Breast epithelium (tissue), 4 donors: ENCODE measurements at places on chromosomes 2 and 18.

GRCh38 chr2:2547451-2547850 lies 216.4 kb upstream of the MYT1L start:
- DNase-seq = no peak

DNA sequence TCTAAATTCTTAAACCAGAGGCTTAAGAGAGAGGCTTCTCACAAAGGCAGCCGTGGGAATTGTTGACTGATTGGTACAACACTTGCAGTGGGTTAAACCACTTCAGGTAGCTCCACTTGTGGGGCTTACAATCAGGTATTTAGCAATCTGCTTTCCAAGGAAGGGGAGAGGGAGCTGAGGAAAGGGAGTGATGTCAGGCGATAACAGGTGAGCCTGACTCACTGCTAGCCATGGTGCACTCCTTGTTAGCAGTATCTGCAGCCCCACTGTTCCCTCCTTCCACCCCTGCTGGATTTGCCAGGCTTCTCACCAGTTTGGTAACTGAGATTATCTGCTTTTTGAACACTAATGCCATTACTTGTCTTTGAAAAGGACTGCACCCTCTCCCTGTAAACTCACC lies 1056.7 kb upstream of the FANCL start:
- no peak for DNase-seq

- no peak for DNase-seq
These were observed 70.6 kb upstream of the ITGB6 start for GRCh38 chr2:160270571-160271113.

DNA sequence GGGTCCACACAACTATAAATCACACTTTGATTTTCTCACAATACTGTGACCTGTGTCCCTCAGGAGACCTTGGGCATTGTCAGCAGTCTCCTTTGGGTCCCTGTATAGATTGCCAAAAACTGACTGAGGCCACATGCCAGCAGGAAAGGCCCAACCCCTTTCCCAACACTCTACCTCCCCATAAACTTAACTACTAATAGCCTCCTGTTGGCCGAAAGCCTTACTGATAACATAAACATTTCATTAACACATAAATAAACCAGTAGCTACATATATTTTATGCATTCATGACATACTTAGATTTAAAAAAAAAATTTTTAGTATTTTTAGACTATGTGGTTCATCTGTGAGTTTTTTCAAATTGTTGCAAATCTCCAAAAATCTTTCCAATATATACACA lies 153.5 kb downstream of the ARL4C start:
- DNase-seq = no peak

GRCh38 chr2:70514612-70515055 lies 39.0 kb downstream of the TGFA start:
- DNase-seq = peak; percentile 67

DNA sequence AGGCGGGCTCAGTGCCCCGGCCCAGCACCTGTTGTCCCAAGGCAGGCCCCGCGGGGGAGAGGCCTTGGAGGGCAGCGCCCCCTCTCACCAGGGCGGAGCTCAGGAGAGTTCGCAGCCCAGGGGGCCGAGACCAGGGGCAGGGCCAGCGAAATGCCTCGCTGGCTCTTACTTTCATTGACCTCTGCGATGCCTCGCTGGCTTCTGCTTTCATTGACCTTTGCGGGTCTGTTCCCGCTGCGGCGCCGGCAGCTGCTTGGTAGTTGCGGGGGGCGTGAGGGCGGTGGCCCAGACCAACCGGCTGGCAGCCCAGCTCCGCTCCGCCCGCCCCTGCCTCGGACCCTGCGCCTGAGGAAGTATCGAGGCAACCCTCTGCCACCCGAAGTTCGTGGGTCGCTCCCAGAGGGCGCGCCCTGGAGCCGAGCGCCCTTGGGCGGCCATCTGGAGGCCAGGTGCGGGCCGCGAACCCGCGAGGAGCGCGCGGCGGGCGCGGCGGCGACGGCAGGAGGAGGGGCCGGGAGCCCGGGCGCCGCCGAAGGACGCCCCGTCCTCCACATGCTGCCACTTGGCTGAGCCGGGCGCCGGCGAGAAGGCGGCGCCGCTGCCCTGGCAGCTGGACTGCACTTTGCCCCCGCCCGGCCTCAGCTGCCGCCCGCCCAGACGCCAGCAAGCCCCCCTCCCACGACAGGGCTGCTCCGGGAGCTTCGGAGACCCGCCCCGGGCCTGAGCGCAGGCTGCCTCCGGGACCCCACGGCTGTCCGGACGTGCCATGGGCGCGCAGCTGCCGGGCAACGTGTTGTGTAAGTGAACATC lies 118.0 kb upstream of the MSTN start:
- peak; percentile 32 for DNase-seq

- DNase-seq = no peak
These were observed 3.6 kb downstream of the COL5A2 start for GRCh38 chr2:189175869-189176433.

DNA sequence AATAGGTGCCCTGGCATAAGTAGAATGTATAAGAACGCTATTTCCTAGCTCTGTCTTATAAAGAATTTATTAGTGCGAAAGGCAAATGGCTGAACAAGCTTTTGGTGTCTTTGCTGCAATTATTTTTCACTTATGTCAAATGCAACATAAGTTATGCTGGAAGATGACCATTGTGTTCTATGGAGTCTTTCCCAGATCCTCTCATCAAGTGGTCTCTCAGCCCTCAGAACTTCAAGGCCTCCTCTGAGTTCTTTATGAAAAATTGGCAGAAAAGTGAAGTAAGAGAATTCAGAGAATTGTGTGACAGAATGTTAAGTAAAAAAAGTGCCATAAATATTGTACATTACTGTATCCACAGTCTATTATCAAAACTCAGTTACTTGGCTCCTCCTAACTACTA lies 75.2 kb downstream of the RIT2 start:
- DNase-seq = no peak

DNA sequence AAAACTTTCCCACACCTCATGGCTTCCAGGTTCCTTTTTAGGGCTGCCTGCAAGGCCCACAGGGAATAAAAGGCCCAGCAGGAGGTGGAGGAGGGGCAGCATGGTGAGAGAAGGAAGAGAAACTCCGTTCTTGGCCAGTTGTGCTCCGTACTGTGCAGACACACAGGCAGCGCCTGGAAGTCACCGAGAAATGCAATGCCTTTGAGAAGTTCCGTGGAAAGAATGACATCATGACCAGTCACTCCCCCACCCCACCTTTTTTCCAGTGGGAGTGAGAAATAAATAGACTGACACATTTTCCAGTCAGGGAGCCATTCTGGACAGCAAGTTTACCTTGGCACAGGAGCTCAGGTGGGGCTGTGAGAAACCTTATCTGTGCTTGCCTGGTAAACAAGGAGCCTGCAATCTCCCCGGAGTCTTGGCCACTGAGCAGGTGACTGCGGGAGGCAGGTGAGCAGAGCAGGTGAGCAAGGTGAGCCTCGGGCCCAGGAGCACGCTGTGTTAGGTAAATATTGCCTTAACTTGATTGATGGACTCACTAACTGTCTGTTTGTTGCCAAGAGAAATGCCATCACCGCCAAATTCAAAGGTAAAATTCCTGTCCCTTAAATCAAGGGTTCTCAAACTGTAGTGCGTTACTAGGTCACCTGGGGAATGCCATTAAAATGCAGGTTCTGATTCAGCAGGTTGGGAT lies 13.5 kb upstream of the LBH start:
- peak; percentile 64 for DNase-seq

GRCh38 chr18:54807303-54807702 lies 21.0 kb upstream of the RAB27B start:
- DNase-seq = no peak

DNA sequence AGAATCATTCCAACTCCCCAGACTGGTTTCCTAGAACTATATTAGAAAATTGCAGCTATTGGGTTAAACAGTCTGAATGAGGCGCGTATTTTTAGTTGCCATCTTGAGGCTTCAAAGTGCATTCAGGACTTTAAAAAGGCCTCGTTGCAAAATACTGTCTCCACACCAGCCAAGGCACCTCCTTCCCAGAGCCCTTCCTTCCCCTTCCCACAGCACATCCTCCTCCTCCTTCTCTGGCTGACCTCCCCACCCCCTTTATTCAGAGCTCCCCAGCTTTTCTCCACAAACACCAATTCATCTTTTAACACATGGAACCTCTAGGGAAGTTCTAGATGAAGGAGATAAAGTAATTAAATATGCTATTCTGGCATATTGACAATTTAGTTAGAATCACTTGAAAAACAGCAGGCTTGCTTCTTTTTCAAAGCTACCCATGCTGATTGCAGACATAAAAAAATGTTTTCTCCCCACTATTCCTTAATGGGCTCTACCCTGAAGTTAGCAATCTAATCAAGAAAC lies 90.3 kb downstream of the RTP5 start:
- DNase-seq = no peak

- DNase-seq = peak; percentile 7
These were observed 104.2 kb downstream of the CLIP4 start for GRCh38 chr2:29219374-29219773.

- DNase-seq = no peak
These were observed 393.9 kb upstream of the ACVR2A start for GRCh38 chr2:147450661-147451510.

DNA sequence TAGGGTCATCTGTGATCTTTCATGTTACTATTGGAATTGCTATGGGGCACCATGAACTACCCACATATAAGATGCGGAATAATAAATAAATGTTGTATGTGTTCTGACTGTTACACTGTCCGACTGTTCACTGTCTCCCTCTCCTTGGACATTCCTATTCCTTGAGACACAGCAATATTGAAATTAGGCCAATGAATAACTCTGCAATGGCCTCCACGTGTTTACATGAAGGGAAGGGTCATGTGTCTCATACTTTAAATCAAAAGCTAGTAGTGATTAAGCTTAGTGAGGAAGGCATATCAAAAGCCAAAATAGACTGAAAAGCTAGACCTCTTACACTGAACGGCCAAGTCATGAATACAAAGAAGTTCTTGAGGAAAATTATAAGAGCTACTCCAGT lies 751.3 kb downstream of the SOCS6 start:
- no peak for DNase-seq

DNA sequence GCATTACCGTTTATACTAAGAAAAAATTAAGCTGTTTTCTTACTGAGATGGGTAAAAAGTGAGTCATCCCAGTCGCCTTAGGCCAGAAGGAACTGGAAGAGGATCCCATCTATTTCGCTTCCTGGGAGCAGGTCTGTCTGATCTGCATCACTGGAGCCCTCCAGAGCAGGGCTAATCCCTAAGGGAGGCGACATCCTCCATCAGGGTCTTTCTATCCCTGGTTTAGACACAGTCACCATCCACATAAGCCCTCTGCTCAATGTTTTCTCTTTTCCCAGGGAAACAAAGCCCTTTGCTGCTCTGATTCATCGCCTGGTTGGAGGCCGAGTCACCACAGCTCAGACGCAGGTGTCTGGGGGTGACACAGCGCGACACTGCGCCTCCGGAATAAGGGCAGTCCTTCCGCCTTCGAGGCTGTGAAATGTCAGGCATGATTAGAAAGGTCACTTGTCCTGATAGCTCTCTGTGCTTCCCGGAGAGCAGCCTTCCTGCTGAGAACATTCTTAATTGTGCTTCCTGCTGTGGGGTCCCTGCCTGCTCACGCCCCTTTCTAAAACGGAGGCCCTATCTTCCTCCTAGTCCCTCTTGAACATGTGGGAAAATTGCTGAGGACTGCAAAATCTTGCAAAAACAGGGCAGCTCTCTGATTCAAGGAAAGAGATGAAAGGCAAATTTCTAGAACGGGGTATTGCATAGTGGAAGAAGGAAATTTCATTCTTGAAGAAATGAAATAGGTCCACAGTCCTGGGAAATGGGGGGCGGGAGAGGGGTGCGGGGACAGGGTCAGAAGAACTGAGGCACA lies 56.3 kb downstream of the MARCHF4 start:
- no peak for DNase-seq

- DNase-seq = no peak
These were observed 5.8 kb upstream of the SRBD1 start for GRCh38 chr2:45616658-45617411.

DNA sequence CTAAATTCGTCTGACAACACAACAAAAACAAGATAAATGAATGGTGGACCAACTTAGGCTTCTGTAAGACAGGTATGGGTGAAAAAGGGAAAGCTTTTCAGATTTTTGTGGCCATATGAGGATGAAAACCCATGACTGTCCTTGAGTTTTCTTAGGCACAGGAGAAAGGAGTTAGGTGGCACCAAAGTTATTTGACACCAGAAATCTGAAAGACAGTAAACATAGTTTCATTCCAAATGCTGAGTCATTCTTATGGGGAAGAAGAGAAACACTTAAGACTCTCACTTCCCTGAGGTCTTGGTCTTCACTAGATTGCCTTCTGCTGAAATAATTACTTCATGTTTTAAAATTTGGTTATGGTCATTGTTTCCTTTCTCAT lies 5.2 kb upstream of the GPD2 start:
- no peak for DNase-seq

- no peak for DNase-seq
These were observed 1.4 kb upstream of the ACTG2 start for GRCh38 chr2:73891276-73891901.

- no peak for DNase-seq
These were observed 179.8 kb downstream of the METTL4 start for GRCh38 chr18:2391470-2391869.

- no peak for DNase-seq
These were observed 308.3 kb downstream of the DLGAP1 start for GRCh38 chr18:4146797-4147196.

GRCh38 chr18:73674125-73674865 lies 473.3 kb downstream of the FBXO15 start:
- no peak for DNase-seq
